ENCODE measurements at places on chromosomes 16 and 17.

DNA sequence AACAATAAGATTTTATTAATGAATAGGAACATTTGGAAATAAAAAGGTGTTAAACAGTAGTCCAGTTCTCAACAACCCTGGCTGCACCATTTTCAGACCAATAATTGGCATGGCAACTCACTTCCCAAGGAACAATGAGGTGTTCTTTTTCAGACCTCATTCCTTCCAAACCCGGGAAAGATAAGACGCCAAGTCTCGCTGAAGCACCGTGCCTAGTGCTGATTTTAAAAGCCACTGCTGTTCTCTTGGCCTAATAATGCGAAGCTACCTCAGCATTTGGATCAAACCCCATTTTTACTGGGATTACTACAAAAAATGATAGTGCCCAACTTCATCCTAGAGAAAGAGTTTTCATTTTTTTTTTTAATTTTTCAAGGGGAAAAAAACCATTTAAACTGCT, 75.2 kb upstream of the NOL11 start:
- no peak for DNase-seq

DNA sequence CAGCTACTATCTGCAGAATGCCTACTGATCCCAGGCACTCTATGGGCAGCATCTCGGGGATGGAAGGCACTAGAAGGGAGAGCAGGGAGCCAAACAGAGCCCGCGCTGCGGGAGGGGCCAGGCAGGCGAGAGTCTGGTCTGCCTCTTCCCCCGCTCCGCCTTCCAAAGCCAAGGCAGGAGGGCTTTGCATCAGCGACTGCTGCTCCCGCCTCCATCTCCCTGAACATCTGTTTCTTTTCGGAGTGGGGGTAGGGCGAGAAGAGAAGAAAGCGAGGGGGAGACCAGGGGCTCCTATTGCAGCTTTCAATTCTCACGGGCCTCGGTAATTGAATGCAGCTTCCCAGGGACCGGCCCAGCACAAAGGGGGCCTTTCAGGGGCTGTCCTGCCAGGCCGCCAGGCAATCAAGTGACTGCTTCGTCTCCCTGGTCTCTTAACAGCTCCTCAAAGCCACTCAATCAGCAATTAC, 31.4 kb upstream of the CDC42EP4 start:
- DNase-seq = no peak

DNA sequence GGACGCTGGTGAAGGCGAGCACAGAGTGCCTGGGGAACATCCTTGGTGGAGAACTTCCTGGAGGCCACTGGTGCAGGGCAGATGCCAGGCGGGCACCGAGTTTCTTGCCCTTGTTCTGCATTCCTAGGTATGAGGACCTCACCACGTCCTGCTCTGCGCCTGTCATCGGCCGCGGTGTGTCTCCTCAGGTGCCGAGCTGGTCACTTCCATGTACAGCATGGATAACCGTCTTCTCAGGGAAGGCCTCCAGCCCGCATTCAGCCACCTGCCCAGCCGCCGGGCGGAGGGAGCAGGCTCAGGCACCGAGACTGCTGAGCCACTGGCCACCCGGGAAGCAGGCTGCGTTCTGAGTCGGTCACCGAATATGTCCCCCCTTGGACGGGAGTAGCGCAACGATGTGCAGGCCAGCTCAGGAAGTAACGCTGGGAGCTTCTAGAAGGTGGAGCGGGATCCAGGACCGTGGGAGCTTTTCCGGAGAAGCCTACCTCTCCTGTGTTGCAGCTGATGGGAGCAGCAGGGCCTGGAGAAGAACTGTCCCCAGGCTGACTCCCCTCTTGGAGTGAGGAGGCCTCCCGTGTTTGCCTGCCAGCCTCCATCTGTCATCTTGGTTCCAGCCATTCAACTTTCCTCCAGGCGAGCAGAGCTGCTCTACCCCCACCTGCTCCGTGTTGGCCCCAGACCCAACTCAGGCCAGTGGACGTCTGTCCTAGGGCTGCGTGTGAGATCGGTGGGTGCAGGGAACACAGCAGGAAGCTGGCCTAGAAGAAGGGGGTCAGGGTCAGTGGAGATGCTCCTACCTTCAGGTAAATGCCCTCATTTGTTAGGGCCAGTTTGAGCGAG, 2.1 kb upstream of the BAIAP2 start:
- no peak for DNase-seq

- DNase-seq = no peak
These were observed 2.3 kb downstream of the RND2 start for GRCh38 chr17:43027091-43028032.

DNA sequence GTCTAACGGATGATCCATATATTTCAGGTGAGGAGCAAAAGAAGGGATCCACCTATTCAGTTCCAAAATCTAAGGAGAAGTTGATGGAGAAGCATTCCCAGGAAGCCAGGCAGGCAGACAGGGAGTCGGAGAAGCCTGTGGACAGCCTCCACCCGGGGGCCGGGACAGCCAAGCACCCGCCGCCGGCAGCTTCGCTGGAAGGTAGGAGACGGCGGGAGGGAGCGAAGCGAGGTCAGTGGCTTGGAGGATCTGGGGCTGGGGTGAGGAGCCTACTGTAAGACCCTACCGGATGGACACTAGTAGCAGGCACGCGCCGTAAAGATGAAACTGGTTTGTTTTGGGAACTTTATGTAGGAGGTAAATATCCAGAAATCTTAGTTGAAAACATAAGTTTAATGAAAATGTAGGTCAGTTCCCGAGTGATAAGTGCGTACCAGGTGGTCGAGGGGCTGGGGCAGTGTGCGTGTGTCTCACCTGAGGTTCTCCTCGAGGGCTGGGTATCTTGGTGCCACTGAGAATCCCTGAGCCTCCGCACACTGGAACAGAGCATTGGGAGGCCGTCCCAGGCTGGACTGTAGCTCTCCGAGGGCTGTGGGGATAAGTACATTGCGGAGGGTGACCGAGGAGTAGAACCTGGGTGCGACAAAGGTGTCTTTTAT, 714 bp downstream of the SPATA33 start:
- no peak for DNase-seq

GRCh38 chr16:80437707-80438106, 103.1 kb upstream of the DYNLRB2 start:
- DNase-seq = no peak

DNA sequence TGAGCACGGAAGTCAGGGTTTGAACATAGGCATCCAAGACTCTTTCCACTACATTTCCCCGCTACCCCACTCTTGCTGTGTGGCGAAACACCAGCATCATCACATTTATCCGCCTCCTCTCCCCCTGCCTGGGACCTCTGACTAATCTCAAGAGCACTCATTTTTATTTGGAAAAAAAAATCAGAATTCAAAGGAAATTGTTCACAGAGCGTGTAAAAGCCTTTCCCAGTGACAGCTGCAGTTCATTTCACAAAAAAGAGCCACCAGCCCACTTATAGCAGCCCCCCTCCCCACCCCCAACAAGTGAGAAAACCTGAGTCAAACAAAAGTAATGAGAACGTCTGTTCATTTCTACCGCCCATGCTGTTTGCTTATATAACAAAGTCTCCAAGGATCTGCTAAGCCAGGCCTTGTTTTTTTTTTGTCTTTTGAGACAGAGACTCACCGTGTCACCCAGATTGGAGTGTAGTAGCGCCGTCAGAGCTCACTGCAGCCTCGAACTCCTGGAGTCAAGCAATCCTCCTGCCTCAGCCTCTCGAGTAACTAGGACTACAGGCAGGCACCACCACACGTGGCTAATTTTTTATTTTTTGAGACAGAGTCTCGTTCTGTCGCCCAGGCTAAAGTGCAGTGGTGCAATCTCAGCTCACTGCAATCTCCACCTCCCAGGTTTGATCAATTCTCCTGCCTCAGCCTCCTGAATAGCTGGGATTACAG, 48.3 kb upstream of the HAPSTR1 start:
- no peak for DNase-seq

- no peak for DNase-seq
These were observed 8.1 kb downstream of the CNP start for GRCh38 chr17:41974658-41975057.

GRCh38 chr16:15856901-15857698, at the start of gene MYH11:
Gene MYH11, minus strand, starts transcription at chr16:15857028. Its CDS starts 18,776 bp downstream, at chr16:15838252.
- DNase-seq = no peak

GRCh38 chr17:6305613-6306360, 129.1 kb downstream of the AIPL1 start:
- DNase-seq = no peak

- no peak for DNase-seq
These were observed 89.3 kb downstream of the GAS7 start for GRCh38 chr17:10109146-10109545.

DNA sequence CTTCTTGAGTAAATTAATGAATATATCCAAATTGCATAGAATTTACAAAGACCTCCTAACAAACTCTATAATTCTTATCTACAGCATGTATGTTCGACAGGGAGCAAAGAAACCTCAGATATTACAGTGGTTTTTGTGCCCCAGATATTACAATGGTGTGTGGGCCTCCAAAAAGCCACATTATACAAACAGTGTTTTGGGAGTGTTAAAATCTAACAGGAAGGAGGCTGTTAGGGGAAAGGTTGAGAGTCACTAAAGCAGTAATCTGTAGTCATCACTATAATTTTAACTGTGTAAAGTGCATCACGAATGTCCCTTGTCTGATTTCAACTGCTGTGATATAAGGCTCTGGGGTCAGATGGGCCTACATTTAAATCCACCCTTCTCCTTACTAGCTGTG, 400.2 kb upstream of the C16orf82 start:
- DNase-seq = no peak

- DNase-seq = no peak
These were observed 26.7 kb upstream of the GPATCH8 start for GRCh38 chr17:44529864-44530263.

DNA sequence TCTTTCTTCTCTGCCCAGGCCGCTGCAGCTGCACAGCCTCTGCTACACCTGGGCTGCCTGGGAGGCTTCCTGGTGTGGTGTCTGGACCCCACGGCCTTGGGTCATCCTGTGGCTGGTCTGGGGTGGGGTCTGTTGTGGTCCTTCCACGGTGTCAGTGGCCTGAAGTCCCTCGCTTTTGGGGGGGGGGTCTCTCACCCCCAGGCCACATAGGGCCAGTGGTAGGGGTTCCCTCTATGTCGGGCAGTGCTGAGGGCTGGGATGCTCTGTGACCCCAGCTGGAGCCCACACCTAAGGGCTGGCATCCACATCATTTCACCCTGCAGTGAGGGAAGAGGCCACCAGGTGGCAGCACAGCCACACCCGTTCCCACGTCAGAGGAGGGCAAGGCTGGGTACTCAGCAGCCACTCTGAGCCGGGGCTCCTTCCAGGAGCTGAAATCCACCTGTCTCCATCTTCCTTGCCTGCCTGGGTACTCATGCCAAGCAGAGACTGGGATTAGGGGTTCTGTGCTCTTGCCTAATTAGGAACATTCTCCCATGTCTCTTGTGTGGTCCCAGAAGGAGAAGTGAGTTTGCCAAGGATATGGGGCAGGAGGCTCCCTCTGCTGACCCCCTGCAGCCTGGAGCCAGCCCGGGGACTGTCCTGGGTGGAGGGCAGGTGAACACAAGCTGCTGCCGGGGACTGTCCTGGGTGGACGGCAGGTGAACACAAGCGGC, 13.0 kb downstream of the ENGASE start:
- DNase-seq = no peak

DNA sequence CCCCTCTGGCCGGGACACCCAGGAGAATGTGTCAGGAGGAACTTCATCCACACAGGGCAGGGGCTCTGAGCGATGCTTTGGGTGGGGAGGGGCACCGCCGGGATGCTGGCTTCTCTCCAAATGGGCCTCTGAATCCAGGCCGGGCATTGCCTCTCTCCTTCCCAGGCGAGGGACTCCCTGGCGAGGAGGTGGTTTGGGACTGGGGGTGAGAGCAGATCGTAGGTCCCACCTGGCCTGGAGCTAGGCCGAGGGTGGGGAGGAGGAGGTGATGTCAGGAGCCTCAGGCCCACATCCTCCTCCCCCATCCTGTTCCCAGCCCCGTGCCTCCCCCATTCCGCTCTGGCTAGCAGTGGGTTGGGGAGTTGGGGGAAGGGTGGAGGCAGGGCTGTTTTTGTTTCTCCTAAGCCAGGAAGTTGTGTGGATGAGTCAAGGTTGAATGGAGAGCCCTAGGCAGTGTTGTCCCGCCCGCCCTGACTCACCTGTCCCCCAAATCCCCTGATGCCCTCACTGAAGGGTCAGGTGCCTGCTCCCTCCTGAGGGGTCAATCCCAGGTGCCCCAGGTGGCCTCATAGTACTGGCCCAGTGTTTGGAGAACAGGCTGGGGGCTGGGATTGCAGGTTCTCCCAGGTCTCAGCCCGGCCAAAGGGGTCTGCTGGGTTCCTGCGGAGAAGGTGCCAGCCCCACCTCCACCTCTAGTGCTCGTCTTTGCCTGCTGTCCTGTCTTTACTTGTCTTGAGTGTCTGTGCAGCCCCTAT, 2.8 kb downstream of the GRB7 start:
- no peak for DNase-seq

DNA sequence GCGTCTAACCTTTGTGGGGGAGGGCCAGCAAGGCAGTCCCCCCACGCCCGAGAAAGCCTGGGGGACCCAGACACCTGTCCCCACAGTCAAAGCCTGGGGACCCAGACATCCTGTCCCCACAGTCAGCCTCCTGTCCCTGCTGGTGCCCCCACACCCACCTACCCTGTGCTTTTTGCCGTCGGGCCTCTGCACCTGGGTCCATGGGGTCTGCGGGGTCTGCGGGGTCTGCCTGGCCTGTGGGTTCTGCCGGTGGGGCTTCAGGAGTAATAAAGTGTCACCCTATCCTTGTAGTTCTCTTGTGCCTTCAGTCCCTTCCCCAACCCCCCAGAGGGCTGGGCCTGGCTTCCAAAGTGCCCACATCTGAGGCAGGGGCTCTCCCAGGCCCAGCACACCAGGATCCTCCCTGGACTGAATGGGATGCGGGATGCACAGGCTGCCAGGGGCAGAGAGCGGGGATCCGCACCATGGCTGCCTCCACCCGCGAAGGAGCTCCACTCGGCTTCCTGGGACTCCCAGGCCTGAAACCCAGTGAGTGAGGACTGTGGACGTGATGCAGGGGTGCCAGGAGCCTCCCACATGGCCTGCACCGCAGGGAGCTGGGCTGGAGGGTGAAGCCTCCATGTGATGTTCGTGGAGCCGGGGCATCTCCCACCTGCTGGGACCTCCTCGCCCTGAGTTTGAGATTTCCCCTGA, 16.3 kb upstream of the DPEP1 start:
- no peak for DNase-seq

DNA sequence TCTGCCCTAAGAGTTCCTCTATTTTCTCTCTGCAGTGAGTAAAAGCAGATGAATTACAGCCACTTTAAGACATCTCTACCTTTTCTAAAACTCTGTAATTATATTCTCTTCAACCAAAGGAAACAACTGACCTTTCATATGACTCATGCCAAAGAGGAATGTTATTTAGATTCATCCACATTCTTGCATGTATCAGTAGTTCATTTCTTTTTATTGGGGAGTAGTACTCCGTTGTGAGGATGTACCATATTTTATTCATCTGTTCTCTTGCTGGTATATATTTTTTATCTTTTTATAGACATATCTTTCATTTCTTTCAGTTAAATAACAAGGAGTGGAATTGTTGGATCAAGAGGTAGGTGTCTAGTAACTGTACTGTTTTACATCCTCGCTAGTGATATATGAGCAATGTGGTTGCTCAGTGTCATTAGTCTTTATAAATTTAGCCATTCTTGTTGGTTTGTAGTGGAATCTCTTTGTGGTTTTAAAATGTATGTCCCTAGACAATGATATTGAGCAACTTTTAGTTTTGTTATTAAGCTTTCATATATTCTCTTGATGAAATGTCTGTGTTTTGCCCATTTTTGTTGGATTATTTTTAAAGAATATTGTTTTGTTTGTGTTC, 7.8 kb upstream of the MYH8 start:
- no peak for DNase-seq

- DNase-seq = no peak
These were observed 13.9 kb upstream of the WNT3 start for GRCh38 chr17:46832331-46832821.

GRCh38 chr16:65538976-65539375, 417.1 kb upstream of the CDH11 start:
- DNase-seq = no peak

- DNase-seq = no peak
These were observed 298.6 kb upstream of the PMFBP1 start for GRCh38 chr16:72470541-72470940.

- DNase-seq = no peak
These were observed 7.0 kb downstream of the CYTH1 start for GRCh38 chr17:78774956-78775571.

All from cortex of kidney (tissue), 1 donor.